ENCODE measurements at places on chromosomes 16 and 17.

- peak; percentile 46 for DNase-seq
Observed at GRCh38 chr17:7747635-7748071, 30.1 kb downstream of the DNAH2 start.

DNA sequence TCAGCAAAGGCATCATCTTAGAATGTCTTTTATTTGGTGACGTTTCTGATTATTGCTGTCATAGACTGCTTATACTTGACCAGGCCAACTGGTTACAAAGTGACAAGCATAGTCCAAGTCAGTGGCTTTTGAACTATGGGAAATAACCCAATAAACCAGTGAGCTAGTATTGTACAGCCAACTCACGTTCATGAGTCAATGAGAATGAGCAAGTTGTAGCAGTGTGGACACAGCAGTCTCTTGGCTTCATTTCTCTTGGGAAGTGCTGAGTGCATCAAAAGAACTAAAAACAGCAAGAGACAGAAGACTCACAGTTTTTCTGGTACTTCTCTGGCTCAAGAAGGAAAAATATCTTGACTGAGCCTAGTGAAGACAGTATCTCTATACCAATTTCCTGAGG, 36.9 kb upstream of the CRISPLD2 start:
- DNase-seq = peak; percentile 37

- no peak for DNase-seq
Observed at GRCh38 chr16:337975-338575, 14.4 kb downstream of the AXIN1 start.

DNA sequence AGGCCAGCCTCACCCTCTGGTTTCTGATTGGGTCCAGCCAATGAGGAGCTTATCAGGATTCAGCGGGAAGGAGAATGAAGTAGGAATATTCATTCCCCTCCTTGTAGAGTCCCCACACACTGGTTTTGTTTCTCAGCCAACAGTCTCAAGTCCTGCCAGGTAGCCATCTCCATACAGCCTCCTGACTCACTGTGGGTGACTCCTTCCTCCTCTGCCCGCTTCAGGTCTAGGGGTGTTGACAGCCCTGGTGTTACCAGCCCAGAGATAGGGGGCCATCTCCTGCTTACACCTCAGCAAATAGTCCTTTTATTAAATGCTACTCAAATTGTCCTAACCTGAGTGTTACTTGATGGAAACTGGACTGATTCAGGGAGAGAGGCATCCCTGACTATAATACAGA, 4.0 kb upstream of the MFAP4 start:
- no peak for DNase-seq

GRCh38 chr17:79255456-79255855, 180.8 kb downstream of the ENGASE start:
- DNase-seq = no peak

DNA sequence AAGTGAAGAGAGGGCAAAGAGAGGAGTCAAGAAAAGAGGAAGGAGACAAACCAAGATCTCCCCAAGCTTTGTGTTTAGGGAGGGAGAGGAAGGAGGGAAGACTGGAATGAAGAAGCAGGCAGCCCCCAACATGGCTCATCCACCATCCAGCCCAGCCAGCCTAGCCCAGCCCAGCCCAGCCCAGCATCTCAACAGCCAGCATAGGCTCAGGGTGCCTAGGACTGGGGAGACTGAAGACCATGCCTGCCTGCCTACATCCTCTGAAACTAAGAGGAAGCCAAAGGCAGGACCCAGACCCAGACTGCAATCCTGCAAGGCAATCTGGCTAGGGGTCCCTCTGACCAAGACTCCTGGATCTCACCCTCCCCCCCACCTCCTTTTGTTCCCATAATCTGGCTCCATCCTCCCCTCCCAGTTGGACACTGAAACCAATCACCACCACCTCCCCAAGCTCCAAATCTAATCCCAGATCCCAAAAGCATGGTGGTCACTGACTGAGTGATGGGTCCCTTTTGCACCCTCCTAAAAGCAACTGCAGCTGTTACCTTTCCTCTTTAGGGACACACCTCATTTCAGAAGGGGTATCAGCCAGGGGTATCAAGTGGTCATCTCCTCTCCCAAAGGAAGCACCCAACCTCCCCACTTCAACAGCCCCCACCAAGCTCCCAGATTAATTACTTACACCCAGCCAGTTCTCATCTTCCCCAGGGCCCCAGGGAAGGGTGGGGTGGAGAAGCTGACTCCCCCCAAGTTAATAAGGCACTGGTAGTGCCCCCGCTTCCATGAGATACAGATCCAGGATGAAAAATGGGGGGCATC, 1.2 kb downstream of the HDAC5 start:
- no peak for DNase-seq

GRCh38 chr16:46629331-46630219, 8.4 kb upstream of the SHCBP1 start:
- peak; percentile 57 for DNase-seq

DNA sequence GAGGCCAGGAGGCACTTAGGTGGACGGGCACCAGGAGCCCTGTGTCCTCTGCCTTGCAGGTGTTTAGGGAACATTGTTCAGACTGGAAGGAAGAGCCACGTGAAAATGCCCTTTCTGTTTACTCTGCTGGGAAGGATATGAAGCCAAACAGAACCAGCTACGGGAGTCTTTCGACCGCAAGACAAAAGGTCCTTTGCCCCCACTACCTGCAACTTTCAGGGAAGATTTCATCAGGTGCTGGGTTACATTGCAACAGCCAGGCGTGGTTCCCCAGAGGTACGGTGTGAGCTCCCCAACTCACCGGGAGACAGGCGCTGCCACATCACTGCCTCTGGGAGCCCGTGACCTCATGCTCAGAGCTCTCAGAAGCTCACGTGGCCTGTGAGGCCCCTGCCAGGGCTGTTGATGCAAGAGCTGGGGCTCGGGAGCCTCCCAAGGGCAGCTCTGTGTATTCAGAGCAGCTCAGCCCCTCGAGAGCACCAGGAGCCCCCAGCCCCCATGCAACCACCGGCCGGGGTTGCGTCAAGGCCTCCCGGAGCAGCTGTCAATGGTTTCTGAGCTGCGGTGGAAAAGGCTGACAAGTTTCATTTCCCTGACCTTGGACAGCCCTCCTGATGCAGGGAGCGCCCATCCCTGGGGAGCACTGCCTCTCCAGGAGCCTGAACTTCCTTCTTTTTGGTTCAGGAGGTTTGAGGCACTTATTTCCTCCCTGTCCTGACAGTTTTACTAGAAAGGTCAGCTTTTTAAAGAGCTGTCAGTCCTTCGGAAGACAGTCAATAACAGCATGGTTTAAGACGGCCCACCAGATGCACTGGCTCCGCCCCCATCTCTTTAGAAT, 42.1 kb downstream of the TBC1D16 start:
- peak; percentile 76 for DNase-seq

DNA sequence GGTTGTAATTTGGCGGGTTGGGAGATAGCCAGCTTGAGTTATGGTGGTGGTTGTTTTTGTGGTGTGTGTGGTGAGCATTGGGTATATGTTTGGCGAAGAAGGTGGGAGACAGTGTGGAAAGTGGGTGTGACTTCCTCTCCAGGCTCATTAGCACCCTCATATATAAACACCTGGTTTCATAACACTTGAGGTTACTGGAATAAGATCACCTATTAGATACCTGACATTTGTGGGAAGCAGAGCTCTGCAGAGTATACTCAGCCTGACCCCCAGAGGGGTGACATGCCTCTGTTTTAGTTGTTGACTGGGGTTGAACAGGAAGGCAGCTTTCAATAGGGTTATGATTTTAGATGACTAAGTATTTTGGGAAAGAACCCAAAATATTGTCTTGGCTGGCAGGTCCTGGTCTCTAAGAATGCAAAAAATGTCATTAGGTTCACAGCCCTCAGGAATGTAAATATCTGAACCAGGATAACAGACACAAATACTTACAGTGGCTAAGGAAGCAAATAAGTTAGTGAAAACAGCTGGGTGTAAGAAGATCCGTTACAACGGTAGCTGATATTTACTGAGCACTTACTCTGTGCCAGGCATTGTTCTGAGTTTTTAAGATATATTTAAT, 18.3 kb upstream of the EFCAB13 start:
- DNase-seq = peak; percentile 92

- DNase-seq = no peak
Observed at GRCh38 chr16:2157480-2158261, 2.1 kb downstream of the TRAF7 start.

DNA sequence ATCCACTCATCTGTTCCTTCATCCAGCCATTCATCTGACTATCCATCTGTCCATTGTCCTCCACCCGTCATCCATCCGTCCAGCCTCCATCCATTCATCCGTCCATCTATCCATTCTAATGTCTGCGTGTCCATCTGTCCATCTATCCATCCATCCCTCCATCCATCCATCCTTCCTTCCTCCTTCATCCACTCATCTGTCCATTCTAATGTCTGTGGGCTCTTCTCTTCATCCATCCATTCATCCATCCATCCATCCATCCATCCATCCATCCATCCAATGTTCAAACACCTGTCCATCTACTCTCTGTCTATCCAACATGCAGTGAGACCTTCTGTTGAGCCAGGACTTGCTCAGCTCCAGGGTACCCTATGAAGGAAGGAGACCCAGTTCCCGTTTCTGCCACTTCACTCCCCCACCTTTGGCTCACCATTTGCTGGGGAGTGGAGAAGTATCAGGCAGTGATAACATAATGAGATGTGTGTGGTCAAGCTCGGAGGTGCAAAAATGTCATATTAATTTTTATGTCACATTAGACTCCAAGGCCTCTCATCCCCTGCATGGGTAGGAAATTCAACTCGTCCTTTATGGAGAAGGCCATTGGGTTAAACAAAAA, 36.5 kb upstream of the ADGRG1 start:
- no peak for DNase-seq

GRCh38 chr16:68446681-68447652, 1.3 kb downstream of the SMPD3 start:
- DNase-seq = no peak

GRCh38 chr16:47924950-47925349, 230.8 kb downstream of the ABCC12 start:
- peak; percentile 21 for DNase-seq

GRCh38 chr17:5872831-5873230, 197.3 kb upstream of the WSCD1 start:
- no peak for DNase-seq

- peak; percentile 77 for DNase-seq
Observed at GRCh38 chr16:87129771-87130170, 187.4 kb downstream of the C16orf95 start.

DNA sequence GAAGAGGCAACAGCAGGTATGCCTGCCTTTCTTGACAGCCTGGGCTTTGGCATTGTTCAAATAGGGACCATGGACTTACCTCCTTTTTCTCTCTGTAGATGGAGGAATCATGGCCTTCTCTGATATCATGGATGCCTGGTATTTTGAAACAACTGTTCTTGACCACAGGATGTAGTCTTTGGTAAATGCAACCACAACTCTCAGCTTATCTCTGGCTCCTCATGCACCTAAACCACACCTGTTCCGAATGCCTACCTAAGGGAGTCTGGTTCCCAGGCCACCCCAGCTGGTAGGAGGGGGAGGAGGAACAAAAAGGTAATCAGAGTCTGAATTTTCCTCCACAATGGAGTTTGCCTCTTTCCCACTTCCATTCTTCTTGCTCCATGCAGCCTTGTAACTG, 18.8 kb downstream of the CDK5RAP3 start:
- DNase-seq = no peak

GRCh38 chr16:83958137-83958845, 5.3 kb downstream of the OSGIN1 start:
- no peak for DNase-seq

GRCh38 chr17:58204796-58205195, 12.3 kb downstream of the EPX start:
- DNase-seq = no peak

GRCh38 chr17:7992924-7993323, 9.5 kb upstream of the GUCY2D start:
- no peak for DNase-seq

DNA sequence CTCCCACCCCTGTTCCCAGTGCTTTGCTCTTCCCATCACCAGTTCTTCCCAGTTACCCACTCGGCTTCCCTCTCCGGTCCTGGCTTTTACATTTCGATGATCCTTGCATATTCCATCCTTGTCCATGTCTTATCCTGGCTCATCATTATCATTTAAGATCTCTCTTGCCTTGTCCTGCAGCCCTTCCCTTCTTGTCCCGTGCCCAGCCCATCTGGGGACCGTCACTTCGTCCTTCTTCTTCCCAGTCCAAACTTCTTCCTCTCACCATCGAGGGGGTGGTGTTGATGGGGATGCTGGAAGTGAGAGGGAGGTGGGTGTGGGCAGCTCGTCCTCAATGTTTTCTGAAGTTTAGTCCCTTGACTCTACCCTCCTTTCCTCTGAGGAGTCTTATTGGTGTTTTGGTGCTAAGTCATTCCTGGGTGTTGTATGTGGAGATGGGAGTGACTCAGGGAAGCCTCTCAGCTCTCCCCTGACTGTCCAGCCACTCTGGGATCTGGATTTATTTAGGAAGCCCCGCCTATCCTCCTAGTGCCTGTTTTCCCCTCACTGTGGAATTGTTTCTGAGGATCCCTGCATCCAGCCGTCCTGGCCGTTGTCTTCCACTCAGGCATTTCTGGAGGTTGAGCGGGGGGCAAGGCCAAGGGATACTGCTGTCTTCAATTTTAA, 975 bp downstream of the SNX29 start:
- DNase-seq = peak; percentile 53

- DNase-seq = peak; percentile 74
Observed at GRCh38 chr17:45170931-45171337, 9.3 kb downstream of the HEXIM2 start.

GRCh38 chr17:34761646-34762045, 182.3 kb downstream of the TMEM132E start:
- DNase-seq = no peak

DNA sequence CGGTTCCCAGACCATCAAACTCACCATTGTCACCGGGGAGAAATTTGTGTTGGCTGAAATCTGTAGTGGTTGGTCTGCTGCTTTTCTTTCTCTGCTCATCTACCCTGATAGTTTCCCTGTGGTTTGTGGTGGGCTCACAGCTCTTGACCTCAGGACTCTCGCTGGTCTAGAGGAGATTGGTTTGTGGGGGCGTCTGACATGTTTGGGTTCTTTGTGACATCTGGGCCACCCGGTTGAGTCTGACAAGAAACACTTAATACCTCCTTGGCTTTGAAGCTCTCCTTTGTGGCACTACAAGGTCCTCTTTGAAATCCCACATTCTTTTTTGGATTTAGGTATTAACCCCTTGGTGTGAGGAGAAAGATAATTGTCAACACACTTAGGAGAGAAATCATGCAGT, 662.0 kb downstream of the WWOX start:
- DNase-seq = no peak

- DNase-seq = peak; percentile 80
Observed at GRCh38 chr16:88810912-88811768, 588 bp downstream of the APRT start.

GRCh38 chr16:67571981-67572431, 9.7 kb downstream of the CTCF start:
- DNase-seq = peak; percentile 43

Measured in astrocyte of the spinal cord (primary cell).